ENCODE measurements at places on chromosomes 1 and 21.

- no peak for DNase-seq
These were observed 20.6 kb downstream of the RUNX3 start for GRCh38 chr1:24909388-24909898.

GRCh38 chr1:164524810-164525209 is 34.2 kb upstream of the PBX1 start:
- DNase-seq, result no peak

DNA sequence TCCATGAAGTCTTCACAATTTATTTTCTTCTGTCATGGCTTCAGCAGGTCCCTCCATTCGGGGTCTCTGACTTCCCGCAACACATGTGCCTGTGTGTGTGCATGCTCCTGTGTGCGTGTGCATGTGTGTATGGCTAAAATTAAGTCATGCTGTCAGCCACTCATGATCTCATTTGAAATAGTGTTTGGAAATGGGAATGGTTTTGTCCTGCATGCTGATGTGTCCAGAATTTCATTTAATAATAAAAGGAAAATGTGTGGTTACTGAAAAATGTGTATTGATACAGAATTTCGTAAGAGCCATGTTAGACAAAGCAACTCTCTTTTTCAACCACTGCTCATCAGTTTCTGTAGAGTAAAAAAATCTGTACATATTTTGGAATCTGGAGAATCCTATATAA is 123.8 kb upstream of the PRDX6 start:
- DNase-seq, result no peak

DNA sequence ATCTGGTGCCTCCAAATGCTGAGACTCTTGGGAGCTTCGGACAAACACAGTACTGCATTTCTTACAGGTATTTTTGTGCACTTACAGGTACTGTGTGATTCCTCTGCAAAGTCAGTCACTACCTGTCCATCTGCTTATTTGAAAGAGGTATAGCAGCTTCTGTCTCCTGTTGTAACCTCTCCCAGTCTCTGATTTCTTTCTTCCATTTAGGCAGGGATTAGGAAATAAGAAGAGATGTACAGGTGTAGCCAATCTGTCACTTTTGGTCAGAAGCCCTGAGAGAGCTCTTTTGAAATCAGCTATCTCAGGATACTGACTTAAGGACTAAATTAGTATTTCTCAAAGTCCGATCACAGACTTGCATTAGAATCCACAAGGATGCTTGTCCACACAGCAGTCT is 54.0 kb downstream of the AKT3 start:
- DNase-seq, result no peak

DNA sequence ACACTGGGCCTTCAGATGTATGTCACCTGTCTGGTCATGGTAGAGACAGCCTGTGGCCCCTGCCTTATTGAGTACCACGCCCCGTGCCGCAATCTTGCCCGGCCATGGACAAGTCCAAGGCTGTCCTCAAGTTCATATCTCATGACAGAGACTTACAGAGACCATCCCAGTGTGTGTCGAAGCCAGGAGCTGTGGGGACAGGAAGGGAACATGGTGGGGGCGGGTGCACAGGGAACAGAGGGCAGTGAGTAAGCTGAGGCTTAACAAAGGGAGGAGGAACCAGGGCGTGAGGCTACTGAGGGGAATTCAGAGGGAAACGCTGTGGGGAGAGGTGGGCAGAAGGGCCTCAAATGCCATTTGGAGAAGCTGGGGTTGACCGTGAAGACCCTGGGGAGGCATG is 75.8 kb downstream of the ALPL start:
- DNase-seq, result no peak

GRCh38 chr1:21216835-21217811 is 40.4 kb upstream of the EIF4G3 start:
- peak; percentile 76 for DNase-seq

- DNase-seq, result no peak
These were observed 1.1 kb upstream of the POU3F1 start for GRCh38 chr1:38047603-38048141.

DNA sequence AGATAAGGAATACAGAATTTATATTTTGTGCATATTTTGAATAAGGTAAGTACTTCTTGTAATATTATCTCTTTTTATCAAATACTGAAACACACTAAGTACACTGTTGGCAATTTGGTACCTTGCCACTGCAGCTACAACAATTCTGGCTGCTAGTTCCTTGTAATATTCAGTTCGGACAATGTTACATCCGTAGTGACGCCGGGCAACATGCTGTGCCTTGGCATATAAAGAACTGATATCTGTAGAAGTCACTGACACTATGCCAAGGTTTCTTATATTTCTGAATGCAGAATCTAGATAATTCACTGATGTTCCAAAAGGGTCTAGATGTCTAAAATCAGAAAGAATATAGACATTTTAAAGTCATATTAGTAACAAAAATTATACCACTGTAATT is 17.5 kb downstream of the TRMT1L start:
- DNase-seq, result no peak

DNA sequence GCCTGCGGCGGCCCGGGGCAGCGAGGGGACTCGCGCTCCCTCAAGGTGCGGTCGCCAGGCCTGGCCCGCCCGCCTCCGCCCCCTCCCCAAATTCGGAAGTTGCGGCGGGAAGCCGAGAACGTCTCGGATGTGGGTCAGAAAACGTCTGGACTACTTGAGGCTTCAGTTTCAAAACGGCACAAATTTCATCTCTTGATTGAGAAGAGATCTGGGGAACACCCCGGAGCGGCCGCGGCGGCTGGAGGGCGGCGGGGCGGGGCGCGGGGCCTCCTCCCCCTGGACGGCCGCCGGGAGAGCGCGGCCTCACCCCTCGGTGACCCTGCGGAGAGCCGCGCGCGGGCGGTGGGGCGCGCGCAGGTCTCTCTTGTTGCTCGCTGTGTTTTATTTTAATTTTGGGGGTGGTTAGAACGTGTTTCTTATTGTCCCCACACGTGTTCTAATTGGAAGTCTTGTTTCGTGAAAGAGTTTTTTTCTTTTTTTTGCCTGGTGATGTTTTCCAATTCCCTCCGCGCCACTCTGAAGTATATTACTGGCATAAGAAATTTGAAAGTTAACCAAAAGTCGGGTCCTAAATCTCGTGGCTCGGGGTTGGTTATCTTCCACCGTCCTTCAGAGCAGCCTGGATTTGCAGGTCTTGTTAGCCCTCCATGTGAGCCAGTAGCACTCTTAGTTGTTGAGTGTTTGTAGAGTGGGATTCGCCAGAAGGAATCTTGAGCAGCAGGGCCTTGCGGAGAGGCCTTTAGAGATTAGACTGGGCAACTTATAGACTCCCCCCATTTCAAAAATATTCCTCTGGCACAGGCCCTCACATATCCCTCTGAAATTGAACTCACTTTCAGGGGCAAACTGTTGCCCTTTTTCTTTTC is 749 bp downstream of the PCBP3 start:
- DNase-seq, result peak; percentile 25

- DNase-seq, result no peak
These were observed 60.7 kb downstream of the PRKAB2 start for GRCh38 chr1:147111381-147112130.

DNA sequence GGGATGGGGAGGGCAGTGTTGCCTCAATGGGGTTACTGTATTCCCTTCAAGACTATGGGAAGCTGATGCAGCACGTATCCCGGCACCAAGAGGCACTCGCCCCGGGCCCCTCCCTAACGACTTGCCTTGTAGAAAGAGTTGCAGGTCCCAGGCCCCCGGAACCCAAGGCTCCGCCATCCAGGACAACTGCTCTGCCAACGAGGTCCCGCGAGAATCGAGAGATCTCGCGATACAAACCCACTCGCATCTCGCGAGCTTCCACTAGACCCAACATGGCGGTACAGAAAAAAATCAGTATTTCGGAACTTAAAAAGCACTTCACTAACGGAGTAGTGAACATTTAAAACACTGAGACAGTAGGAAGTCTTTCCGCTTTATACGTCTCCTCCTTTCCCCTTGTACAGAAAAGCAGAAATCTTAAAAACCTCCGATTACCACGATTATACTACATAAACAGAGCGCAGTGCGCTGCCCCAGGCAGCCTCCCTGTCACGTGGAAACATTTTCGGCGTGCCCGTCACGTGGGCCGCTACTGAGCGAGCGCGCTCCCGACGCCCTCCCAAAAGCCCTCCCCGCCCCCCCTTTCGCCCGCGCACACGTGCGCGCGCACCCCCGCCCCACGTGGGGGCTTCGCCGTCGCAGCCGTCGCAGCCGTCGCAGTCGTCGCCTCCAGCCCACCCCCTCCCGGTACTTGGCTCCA is at the start of gene ZZZ3:
Gene ZZZ3 (minus strand): TSS at position 199 of the 700 bp plus-strand sequence. CDS start 49,304 bp downstream, outside the sequence.
- DNase-seq, result peak; percentile 92

- DNase-seq, result no peak
These were observed 41.9 kb downstream of the HIVEP3 start for GRCh38 chr1:41876576-41877445.
